Stimulated activated CD4-positive, alpha-beta T cell treated with anti-CD3 and anti-CD28 coated beads, TNF-alpha, amount 100 ng/mL, for 1 hour (primary cell): ENCODE measurements at places on chromosomes 11 and 22.

- no peak for DNase-seq
Measured at GRCh38 chr22:50226063-50226874, 18.6 kb downstream of the TUBGCP6 start.

DNA sequence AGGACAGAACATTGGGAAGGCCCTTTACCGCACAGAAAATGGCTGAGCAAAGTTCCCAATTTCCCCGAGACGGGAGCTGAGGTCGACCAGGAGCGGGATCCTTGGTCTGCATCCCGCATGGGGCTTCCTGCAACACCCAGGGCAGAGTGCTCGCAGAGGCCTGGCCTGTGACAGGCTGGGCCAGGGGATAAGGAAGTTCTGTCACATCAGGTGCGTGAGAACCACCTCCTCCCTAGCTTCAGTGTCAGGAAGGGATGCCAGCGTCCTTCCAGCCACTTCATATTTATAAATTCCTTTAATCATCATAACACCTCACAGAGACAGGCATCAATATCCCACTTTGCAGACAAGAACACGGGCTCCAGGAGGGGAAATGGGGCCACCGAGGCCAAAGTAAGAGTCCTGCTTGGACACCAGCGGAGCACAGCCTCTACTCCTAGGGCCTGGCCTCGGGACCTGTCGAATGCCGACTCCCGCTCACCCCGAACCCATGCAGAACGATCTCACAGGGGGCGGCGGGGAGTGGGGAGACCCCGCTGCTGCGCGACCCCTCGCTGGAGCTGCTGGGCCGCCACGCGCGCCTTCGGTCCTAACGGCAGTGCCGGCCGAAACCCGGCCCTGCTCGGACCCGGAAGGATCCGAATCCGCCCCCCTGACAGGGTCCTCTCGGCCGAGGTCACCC, 532 bp downstream of the BET1L start:
- no peak for DNase-seq

DNA sequence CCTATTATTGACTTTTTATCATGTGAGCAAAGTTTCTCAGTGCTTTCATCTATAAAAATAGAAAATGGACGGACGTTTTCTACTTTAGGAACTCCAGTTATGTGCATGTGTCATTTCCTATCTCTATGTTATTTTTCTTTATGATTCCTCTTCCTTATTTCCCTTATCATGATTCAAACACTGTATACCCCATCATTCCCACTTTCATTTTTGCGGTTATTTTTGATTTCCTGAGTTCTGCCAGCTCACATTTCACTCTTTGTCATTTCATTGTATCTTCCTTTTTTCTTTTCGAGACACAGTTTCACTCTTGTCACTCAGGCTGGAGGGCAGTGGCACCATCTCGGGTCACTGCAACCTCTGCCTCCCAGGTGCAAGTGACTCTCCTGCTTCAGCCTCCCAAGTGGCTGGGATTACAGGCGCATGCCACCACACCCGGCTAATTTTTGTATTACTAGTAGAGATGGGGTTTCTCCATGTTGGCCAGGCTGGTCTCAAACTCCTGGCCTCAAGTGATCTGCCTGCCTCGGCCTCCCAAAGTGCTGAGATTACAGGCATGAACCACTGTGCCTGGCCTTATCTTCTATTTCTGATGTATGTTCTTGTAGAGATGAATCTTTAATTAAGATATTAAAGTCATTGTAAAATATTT, 21.5 kb downstream of the C11orf58 start:
- DNase-seq = no peak

DNA sequence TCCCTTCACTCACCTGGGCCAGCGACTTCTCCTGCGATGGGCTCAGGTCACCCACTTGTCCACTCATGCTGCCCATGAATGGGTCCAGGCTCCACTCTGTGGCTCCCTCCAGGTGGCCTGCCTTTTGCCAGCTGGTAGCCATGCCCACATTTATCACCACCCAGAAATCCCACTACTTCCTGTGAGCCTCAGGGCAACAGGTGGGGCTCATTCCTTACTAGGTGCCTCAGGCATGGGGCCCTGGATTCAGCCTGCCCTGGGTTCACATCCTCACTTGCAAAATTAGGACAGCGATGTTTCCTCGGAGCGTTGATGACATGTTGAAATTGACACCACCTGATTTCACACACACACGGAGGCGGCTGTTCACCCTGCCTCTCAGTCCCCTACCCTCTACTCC, at the start of gene SEC14L6:
Gene SEC14L6 (minus strand): TSS at position 126 of the 400 bp plus-strand sequence. CDS start 59 bp downstream, at position 67.
- no peak for DNase-seq

DNA sequence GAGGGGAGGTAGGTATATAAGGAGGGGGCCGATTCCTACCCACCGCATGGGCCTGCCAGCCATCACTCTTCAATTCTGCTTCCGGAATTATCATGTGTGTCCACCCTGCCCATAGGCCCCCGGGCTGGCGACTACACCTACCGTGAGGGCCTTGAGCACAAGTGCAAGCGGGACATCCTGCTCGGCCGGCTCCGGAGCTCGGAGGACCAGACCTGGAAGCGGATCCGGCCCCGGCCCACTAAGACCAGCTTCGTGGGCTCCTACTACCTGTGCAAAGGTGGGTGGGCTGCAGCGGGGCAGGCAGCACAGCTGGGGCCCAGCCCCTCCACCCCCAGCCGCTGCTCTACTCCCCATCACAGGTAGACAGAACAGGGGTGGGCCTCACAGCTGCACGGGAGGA, 38.4 kb upstream of the TEF start:
- no peak for DNase-seq

- no peak for DNase-seq
Measured at GRCh38 chr11:65622011-65622410, 6.4 kb downstream of the PCNX3 start.

GRCh38 chr22:47837703-47838102, 1075.3 kb downstream of the TBC1D22A start:
- no peak for DNase-seq

DNA sequence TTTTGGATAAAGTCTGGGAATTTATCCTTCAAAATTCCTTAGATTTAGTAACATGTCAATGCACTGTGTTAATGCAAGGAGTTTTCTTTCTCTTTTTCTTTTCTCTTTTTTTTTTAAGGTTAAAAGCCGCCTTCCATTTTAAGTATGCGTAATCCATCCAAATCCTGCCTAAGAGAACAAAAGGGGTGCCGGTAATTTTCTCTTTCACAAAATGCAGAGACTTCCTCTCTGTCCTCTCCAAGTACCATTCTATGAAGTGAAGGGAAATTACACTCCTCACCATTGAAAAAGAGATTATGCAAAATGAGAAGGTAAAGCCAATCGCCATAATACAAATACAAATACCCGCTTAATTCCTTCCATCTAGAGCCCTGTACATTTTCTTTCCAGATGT, 273.8 kb downstream of the BLID start:
- DNase-seq = no peak
